Suppressor macrophage treated with lipopolysaccharide for 1 hour (primary cell): ENCODE measurements at places on chromosomes 4 and X.

GRCh38 chr4:30989508-30989907 is 269.3 kb downstream of the PCDH7 start:
- no peak for DNase-seq

DNA sequence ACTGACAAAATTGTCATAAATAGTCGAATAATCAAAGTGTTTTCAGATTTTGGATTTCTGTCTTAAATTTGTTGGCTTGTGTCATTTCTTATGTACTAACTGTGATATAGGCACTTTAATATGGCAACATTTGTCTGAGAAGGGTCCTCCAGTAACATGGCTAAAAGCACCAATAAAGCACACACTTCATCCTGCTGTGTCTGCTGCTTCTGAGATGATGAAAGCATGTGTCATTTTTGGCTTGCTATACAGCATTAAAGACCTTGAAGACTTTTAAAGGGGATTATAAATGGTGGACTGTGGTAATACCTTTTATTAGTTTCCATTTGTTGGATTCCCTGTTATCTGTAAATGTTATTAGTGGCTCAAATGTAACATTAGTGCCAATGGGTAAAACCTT is 551.8 kb upstream of the GRID2 start:
- no peak for DNase-seq

DNA sequence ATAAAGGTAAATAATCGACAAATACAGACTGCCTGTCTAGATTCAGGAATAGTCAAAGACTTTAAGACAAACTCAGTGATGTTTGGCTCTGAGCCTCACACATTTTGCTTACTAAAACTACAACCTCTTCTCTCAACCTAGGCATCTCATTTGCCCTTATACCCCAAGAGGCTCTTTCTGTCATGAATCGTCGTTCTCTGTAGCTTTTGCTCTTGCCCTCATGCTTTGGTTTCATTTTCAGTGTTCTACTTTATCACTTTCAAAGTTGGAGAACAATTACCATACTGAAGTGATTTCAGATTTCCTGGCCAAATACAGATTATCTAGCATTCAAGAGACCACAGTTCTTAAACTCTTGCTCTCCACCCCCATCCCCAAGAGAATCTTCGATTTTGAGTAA is 114.1 kb upstream of the RAP2C start:
- DNase-seq, result no peak

DNA sequence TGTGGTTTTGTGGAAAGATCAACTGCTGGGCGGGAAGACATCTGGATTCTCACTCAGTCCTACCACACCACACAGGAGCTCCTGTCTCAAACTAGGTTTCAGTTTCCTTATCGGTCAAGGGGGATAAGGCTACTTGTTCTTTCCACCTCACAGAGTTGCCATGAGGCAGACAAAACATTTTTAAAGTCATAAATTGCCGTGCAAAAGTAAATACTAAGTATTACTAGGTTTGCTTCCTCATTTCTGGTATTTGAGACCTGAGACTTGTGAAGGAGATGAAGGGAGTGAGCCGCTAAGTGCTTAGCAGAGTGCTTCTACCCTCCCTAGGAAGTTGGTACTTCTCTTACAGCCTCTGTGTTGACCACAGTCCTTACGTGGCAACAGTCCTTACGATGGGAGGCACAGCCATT is 1.5 kb downstream of the LAP3 start:
- peak; percentile 77 for DNase-seq

DNA sequence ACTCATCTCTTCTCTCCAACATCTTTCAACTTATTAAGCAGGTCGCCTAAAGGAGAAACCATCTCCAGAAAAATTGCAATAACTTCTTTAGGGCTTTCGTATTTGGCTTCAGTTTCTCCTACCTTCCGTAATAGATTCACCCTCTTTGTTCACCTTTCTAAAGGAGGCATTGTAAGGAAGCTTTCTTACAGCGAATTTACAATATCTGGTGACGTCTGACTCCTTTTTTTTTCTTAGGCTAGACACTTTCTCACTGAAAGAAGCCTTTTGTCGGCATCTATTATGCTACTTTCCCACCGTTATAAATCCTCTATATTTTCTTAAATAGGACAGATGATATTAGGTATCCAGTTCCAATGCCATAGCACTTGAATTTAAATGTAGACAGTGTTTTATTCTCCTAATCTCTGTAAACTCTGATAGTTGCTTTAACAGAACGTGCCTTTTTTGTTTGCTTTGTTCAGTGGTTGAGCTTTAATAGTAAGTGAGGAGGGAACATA is 302.4 kb downstream of the IL1RAPL1 start:
- DNase-seq, result no peak

GRCh38 chr4:179124419-179124818 is 1682.2 kb upstream of the AGA start:
- no peak for DNase-seq

DNA sequence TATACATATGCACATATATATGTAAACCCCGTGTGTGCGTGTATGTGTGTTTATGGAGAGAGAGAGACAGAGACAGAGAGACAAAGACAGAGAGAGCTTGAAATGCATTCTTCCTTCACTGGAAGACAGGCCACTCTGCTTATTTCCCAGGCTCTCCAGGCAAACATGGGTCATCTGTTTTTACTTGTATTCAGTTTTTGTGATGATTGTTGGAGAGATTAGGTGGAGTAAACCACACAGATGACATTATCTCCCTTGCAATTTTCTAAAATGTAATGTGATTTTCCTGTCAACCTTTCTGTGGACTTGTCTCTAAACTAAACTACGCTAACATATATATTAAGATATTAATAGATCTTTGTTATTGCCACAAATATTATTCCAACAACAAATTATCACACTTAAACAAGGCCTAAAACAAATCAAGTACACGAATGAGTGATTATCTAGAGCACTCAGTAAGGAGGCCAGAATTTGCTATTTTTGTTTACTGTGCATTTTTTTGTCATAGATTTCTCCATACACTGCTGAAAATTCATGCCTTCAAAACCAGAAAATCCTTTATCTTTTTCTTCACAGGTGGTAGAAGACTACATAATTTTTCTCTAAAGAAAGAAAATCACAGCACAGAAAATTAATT is 251.8 kb upstream of the SLIT2 start:
- DNase-seq, result no peak

- DNase-seq, result no peak
Measured at GRCh38 chrX:11629593-11630211, 36.0 kb downstream of the ARHGAP6 start.

DNA sequence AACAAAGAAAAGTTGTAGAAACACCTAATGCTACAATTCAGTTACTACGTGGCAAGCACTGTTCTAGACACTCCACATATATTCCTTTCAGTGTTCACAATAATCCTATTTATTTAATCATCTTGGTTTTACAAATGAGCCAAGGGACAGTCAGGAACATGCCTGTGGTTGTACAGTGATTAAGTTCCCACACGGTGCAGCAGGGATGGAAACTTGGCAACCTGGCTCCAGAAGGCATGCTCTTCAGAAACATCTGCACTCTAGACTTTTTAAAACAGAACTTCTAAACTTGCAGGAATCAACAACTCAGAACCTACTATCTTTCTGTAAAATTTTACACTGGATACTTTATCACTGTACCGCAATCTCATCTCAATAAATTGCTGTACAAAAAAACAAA is 32.1 kb downstream of the TAPT1 start:
- no peak for DNase-seq

DNA sequence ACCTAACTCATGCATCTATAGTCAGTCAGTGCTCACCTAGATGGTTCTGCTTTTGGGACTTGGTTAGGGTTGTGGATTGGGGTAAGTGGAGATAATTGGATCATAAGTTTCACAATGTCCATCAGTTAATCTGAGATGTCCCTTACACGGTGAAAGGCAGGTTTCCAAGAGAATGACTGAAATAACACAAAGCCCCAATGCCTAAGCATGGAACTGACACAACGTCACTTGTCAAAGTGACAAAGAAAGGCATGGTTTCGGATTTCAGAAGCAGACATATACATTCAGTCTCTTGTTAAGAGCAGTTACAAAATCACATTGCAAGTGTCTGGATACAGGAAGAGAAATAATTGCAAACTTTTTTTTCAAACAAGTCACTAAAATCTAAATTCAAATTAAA is 1456.9 kb downstream of the TECRL start:
- DNase-seq, result no peak

GRCh38 chr4:113094331-113094730 is 44.9 kb downstream of the ANK2 start:
- DNase-seq, result no peak

DNA sequence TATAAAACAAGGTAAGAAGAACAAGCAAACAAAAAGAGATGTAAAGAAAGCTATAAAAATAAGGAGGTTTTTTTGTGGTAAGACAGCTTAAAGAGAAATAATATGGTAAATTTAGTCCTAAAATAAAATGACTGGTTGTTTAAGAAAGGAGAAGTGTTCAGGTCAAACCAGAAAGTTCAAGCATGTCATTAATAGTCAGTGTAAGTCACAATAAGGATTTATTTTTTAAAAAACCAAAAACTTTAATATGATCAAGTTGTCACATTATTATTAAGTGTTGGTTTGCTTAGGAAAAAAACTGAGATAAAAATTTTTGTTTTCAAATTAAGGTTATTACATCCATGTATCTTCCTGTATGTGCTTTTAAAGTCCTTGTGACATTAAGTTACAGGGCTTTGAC is 19.1 kb downstream of the ASIC5 start:
- DNase-seq, result no peak

DNA sequence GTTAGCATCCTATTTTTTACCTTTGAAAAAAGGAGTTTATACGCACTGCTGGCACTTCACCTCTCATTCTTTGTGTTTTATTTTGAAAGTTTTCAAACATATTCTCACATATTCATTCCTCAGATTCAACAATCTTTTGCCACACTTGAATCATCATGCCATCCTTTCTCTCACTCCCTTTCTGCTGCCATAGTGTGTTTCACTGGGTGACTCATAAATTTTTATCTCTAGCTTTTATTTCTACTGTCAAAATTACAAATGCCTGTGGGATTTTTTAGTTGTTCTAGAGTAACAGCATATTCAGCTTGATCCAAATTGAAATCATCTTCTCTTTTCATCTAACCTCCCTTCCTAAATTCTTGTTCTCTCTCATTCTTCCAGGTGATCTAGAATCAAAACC is 28.0 kb downstream of the MFSD8 start:
- no peak for DNase-seq

- no peak for DNase-seq
Measured at GRCh38 chr4:121958777-121959176, 6.9 kb upstream of the TRPC3 start.

GRCh38 chr4:178026999-178027398 is 584.8 kb upstream of the AGA start:
- no peak for DNase-seq

DNA sequence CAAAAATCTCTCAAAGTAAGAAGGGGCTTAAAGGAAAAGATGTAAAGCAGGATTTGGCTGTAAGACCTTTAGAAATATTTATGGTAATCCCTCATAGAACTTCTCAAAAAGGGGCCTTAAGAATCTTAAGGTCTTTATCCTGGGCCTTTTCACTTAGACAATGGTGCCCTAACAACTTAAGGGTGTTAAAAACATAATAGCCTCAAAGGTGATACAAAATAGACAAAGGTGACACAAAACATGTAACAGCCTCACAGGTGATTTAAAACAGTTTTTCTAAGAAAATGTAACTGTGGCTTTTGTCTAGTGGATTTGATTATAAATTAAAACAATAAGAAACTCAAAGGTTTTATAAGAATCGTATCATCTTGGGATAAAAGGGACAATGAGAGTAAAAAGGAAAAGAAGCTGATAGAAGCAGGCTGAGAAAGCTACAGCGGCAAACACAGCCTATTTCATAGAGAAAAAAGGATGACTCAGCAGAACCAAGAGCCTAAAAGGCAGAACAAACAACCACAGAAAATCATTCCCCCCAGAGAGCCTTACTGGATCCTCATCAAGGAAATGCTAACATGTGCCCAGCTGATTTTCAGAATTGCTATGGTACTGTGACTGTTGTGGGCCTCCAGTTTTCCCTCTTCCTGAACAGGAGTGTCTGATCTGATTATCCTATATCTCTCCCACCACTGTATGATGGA is 164.3 kb downstream of the STPG2 start:
- DNase-seq, result no peak

GRCh38 chrX:41313419-41313818 is 20.5 kb upstream of the DDX3X start:
- DNase-seq, result no peak
